NCI-H1417 (cell line): ENCODE measurements at places on chromosomes 3 and 15.

- no peak for DNase-seq
These were observed 63.9 kb downstream of the XXYLT1 start for GRCh38 chr3:195207056-195207455.

DNA sequence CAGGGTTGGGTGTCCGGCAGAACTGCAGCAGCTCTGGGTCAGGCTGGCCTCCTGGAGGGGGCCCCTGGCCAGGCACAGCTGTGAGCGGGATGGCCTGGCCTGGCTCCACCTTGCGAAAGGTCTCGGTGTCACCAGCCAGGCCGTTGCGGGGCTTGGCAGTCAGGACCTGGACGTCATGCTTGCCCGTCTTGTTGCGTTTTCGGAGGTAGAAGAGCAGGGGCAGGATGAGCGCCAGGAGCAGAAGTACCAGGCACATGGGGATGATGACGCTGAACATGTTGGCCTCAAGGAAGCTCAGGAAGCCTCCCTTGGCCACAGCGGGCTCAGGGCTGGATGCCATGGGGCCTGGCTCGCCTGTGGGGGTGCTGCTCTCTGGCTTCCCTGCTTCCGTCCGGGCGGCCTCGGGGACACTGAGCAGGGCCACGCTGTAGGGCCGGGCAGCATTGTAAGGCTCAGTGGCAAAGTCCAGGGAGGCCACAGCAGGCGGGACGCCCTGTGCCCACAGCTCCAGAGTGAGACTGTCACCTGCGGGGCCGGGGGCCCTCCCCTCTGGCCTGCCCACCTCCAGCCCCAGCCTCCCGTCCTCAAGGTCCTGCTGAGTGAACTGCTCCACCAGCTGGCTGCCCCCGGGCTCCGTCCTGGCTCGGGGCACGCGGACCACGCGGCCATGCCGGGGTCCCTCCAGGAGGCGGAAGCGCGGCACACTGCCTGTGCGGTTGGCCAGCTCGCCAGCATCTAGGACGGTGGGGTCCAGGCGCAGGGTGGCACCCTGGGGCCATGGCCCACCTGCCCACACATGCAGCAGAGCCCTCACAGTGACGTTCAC, 28.1 kb downstream of the SNX33 start:
- no peak for DNase-seq

- DNase-seq, result no peak
These were observed 749.8 kb upstream of the SGO1 start for GRCh38 chr3:20935791-20936190.

DNA sequence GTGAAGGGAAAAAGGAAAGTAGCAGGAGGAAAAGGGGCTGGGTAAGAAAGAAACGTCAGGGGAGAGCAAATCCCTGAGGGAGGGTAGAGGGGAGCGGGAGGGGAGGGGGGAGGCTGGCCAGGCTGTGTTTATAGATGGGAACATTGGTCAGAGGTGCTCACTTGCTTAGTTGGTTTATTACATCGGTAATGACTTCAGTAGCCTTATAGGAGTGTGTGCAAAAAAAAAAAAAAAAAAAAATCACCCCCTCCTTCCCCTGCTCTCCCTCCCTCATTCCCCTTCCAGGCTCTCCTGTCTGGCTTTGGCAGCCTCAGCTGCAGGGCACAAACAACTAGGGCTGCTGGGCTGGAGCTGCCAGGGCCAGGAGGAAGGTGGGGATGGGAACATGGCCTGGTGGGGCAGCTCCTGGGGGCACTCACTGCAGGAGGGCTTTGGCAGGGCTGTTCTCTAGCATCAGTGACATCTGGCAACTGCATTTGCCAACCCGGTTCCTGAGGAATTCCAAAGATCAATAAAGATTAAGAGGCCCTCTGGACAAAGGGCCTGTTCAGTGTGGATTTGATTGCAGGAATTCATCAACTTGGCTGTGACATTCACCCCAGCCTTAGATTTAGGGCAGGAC, 334.5 kb upstream of the FRG2C start:
- no peak for DNase-seq

DNA sequence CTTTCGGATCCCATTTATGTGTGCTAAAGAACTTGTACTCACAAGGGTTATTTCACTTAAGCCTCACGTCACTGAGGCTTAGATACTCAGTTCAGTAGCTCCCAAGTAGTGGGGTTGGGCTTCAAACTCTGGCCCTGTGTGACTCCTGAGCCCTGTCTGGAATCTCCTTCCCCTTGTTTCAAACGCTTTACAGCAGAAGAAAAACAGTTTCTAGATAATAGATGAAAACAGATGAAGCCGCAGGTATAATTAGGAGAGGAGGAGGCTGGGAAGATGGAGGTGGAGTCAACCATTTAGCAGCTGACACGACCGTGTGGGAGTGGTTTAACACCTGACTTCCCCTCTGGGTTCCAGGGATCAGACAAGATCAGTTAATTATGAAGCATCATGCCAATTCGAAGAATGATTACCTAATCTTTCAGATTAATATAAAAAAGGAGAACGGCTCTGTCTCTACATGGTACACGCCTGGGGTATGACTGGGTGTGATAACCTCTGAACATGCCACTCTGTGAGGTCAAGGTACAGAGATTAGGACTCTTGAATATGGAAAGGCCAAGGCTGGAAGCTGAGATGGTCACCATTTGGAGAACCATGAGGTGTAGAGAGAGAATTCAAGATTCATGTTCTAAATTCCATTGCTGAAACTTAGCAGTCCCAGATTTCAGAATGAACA, 31.1 kb downstream of the TPM1 start:
- no peak for DNase-seq

- DNase-seq, result no peak
These were observed 56.0 kb upstream of the CTXND1 start for GRCh38 chr15:80308002-80308401.

GRCh38 chr3:127001486-127002194, 18.7 kb downstream of the PLXNA1 start:
- no peak for DNase-seq

DNA sequence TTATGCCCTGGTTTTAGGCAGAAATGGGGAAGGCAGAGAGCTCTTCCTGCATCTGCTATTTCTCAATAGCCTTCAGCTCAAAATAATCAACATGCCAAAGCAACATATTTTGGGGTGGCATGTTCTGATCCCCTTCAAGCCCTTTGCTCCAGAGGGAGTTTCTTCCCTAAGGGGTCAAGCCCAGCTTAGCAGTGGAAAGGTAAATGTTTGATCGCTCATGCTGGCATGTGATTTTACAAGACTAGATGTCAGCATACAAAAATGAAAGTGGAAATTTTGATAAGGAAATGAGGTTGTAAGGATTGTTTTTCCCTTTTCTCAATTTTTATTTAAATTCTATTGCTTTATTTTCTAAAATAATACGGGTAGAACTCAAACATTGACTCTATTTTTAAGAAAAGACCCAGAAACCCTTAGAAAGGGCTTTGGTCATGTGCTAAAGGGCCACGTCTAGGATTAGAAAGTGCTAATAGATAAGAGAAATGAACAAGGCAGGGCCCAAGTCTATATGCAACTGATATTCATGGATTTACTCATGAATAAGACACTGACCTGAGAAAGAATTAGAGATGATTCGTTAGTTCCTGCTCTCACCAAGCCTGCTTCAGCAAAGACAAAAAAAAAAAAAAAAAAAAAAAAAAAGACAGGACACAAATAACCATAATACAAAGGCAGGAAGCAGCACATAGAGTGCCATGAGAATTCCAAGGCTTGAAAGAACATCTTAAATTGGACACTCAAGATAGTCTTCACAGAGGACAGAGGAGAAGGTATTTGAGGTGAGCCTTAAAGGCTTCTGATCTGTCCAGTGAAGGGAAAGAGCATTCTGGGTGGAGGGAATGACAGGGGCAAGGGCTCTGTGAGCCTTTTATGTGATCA, 55.0 kb upstream of the NR2E3 start:
- DNase-seq, result no peak

GRCh38 chr3:46449755-46450552, 14.8 kb downstream of the LTF start:
- DNase-seq, result no peak

DNA sequence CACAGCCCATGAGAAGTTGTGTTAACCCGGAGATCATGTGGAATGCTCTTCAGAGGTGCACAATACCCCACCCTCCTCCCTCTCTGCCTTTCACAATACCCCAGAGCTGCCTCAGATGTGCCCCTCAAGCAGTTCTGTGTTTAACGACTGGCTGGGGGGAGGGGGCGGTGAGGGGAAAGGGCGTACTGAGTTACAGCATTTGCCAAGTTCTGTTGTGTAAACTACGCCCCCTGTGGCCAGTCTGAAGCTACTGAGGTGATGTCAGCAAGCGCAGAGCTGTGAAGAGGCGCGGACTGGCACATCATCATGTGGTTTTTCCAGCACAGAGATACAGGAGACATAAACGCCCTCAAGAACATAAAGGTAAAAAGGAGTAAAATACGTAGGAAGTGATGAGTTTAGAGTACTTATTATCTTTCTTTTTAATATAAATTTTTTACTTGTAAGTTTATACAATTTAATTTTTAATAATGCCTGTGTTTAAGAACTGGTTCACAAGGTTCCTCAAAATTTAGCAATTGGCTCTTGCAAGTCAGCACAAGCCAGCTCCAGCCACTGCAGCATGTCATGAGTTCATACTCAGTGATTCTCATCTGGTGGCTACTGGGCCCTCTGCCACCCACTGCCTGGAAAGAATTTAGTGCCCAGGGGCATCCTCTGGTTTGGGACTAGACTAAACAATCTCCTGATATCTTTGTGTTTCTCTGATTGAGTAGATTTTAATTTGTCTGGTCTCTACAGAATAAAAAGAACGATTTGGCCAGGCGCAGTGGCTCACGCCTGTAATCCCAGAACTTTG, 1.7 kb downstream of the EPB42 start:
- DNase-seq, result no peak

GRCh38 chr15:80777137-80777536, 2.0 kb upstream of the CEMIP start:
- peak; percentile 28 for DNase-seq

- peak; percentile 51 for DNase-seq
These were observed at the start of gene ROBO2 for GRCh38 chr3:77039606-77040171. ROBO2 (plus strand) TSS chr3:77040099; CDS start chr3:77040786, 687 bp downstream.

- no peak for DNase-seq
These were observed 199.8 kb upstream of the NR2F2 start for GRCh38 chr15:96130734-96131133.

- no peak for DNase-seq
These were observed 52.3 kb downstream of the PGPEP1L start for GRCh38 chr15:98955331-98955730.

DNA sequence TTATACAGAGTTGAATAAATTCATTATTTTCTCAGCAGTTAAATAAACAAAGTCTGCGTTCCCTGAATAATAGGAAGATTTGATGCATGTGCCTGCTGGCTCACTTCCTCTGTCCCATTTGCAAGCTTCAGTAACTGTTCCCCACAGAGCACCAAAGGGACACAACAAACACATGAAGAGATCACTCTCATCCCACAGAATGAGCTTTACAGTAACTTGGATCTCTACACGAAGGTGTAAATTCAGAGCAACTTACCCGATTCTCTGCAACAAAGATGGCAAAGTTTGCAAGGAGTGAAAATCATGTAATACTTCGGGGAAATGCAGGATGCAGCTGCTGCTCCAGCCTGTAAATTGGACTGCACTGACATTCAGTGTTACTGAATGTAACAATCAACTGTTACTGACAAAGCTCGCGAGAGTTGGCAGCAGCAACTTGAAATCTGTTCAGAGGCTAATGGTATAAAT, at the start of gene BCHE:
Gene BCHE (minus strand): TSS at position 366 of the 468 bp plus-strand sequence. CDS start 6,390 bp downstream, outside the sequence.
- no peak for DNase-seq

DNA sequence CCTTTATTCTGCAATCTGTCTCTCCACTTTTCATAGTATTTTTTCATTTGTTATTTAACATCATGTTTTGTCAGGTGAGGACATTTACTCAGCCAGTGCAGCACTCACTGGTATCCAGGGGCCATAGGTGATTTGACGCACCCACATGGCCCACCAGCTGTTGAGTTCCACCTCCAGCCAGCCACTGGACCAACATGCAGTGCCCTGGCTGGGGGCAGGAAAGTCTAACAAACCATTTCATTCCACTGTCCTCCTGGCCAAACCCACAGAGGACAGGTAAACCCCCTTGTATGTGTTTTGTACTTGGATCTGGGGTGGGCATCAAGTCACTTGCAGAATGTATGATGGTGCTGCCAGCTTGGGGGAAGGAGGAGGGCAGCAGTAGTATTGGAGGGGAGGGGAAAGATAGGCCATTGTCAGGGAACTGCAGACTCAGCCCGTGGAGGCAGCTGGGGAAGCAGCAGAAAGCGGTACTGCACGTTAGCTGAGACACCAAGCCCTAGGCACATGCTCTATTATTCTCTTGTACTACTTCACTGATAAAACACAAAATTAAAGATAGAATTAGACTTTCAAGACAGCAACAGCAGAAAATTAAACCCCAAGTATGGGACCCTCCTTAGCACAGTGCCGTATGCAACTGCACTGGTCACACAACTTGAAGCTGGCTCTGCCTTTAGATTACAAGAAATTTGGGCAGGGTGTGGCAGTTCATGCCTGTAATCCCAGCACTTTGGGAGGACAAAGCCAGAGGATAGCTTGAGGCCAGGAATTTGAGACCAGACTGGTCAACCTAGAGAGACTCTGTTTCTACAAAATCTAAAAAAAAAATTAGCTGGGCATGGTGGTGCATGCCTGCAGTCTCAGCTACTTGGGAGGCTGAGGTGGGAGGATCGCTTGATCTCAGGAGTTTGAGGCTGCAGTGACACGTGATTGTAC, 15.4 kb upstream of the RPL24 start:
- no peak for DNase-seq

DNA sequence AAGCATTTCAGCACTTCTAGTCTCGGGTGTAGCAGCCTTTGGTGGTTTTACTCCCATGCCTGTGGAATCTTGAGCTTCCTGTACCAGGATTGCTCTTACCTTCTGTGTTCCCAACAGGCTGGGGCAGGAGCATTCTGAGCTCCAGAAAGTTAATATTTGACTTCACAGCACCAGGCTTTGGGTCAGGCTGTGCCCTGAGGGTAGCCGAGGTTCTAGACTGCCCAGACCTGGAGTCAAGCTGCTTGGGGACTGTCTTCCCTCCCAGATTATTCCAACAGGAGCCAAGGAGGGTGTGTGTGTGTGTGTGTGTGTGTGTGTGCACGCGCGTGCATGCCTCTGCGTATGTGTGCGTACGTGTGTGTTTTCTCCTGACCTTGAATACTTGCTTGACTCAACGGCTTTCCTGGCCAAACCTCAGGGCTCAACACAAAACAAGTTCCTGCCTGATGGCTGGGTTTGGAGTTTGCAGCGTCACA, 94.8 kb downstream of the FLNB start:
- DNase-seq, result no peak

GRCh38 chr3:24017305-24017704, 72.2 kb downstream of the NR1D2 start:
- no peak for DNase-seq

DNA sequence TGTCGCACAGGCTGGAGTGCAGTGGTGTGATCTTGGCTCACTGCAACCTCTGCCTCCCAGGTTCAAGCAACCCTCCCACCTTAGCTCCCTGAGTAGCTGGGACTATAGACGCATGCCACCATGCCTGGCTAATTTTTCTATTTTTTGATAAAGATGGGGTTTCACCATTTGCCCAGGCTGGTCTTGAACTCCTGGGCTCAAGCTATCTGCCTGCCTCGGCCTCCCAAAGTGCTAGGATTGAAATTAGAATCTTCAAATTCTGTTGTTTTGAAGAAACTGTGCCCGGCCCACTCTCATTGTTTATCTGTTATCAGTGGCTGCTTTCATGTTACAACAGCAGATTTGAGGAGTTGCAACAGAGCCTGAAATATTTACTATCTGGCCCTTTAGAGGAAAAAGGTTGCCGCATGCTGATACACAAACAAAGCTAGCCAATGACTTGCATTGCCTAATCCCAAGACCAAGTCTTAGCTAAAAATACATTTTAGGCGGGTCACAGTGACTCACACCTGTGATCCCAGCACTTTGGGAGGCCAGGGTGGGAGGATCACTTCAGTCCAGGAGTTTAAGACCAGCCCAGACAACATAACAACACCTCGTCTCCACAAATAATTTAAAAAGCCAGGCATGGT, 43.2 kb upstream of the PPP4R2 start:
- DNase-seq, result no peak

GRCh38 chr3:164730815-164731360, 347.4 kb downstream of the SI start:
- no peak for DNase-seq
